ENCODE measurements at places on chromosomes 3 and 15. TPM values are rescaled to one million over a fixed set of nuclear protein-coding genes. Genes with fewer than 3 reads are reported as not detected.

DNA sequence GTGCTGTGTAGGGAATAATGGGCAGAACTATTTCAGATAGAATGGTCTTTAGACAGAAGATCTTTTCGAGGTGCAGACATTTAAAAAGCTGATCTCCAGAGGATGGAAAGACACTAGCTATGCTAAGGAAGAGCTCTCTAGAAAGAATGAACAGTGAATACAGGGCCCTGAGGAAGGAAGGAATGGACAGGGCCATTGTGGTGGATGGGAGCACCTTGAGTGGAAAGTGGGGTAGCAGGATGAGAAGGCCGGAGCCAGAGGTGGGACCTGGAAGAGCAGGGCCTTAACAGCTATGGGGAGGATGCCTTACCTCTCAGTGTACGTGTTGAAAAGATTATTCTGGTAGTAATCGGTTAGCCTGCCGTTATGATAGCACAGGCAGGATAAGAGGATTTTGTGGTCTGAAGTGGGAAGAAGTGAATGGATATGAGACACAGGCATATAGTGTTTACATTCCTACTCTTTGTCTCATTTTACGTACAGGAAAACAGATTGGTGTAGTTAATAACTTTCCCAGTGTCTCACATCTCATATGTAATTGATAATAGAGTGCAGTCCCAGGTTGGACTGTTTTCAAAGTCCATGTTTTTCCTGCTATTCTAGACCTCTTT lies 172.4 kb downstream of the KLHL25 start:
- peak overlapping the region; percentile 77 for H3K27ac ChIP-seq
- peaks cover 8% of the 10 kb centered on the region for H3K36me3 ChIP-seq
- H3K4me3 ChIP-seq, result peak overlapping the region; percentile 52
- H3K27me3 ChIP-seq, result no peaks in the 10 kb centered on the region

DNA sequence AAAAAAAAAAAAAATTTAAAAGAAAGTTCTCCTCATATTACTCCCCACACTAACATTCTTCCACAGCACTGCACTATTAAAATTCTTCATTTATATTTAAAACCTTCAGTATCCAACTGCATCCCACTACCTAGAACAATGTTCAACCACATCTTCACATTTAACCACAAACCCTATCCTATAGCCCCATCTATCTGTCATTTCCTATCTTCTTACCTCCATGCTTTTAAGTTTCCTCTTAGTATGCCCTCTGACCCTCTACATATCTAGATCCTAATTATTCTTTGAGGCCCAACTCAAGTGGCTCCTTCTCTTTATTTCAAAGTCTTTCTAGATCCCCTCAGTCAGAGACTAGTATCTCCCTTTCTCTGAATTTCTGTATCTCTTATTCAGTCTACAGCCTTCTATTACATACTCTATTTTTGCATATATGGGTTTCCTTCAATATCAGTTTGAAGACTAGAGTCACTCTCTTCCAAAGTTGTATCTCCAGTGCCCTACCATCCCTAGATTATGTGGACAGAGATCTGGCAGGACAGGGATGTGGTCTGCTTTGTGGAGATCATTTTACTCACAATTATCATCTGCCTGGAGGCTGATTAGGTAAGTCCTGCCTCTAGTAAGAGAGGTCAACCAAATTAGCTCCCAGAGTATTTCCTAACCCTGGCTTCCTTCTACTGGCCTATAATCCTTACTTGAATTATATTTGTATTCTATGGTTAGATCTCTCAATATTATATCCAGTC lies 1.4 kb downstream of the CIAO2A start:
- H3K4me1 ChIP-seq, result peaks cover 54% of the 10 kb centered on the region
- H3K4me3 ChIP-seq, result peak overlapping the region; percentile 64

DNA sequence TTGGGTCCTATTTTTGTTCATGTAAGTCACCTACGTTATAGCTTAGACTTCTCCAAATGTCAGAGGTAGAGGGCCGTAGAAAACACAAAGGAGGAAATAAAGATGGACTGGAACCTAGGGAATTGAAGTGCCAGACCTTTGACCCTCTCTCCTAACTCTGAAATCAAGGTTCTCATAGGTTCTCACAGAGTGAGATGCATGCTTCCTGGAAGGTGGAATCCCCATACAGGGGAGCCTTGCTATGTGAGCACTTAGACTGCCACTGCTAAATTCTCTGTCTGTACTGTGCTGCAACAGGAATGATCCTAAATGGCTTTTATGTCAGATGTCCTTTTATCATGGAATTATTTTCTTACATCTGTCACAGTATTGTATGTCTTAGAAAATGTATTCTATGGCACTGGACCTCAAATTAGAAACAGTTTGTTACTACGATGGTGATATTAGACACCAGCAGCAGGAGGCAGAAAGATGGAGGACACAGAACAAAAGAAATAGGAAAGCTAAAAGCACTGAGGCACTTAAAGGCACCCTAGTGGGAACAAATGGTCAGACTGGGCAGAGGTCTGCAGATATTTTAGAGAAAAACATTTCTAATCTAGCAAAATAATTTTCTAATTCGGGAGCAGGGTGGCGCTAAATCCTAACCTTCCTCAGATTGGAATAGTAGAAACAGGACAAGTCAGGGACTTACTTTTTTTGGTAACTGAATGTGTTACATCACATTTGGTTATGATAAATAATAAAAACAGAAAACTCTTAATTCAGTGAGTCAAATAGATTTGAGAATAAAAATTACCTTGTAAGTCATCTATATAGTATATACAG lies 60.2 kb upstream of the CDAN1 start:
- H3K36me3 ChIP-seq, result peaks cover 23% of the 10 kb centered on the region
- H3K4me3 ChIP-seq, result no peak overlapping the region
- no peak overlapping the region for H3K27ac ChIP-seq
- no peaks in the 10 kb centered on the region for H3K27me3 ChIP-seq

- peaks cover 10% of the 10 kb centered on the region for H3K4me1 ChIP-seq
- no peak overlapping the region for H3K27ac ChIP-seq
- H3K4me3 ChIP-seq, result no peak overlapping the region
- DNase-seq, result no peak
- no peaks in the 10 kb centered on the region for H3K36me3 ChIP-seq
Observed at GRCh38 chr3:134296616-134297015, 46.0 kb upstream of the RYK start.

GRCh38 chr3:66195347-66195783 lies 25.4 kb upstream of the SLC25A26 start:
- H3K36me3 ChIP-seq, result no peaks in the 10 kb centered on the region
- peak overlapping the region; percentile 26 for H3K4me3 ChIP-seq
- H3K27me3 ChIP-seq, result peaks cover 11% of the 10 kb centered on the region

- H3K4me3 ChIP-seq, result no peak overlapping the region
- no peaks in the 10 kb centered on the region for H3K4me1 ChIP-seq
- DNase-seq, result no peak
- no peaks in the 10 kb centered on the region for H3K36me3 ChIP-seq
- no peak overlapping the region for H3K27ac ChIP-seq
Observed at GRCh38 chr15:89346516-89347231, 12.1 kb upstream of the POLG start.

GRCh38 chr15:92101708-92102394 lies 248.3 kb downstream of the SLCO3A1 start:
- H3K36me3 ChIP-seq, result peaks cover 20% of the 10 kb centered on the region
- H3K4me1 ChIP-seq, result no peaks in the 10 kb centered on the region
- H3K27me3 ChIP-seq, result no peaks in the 10 kb centered on the region
- DNase-seq, result no peak

GRCh38 chr3:71955240-71956068 lies 170.5 kb upstream of the PROK2 start:
- H3K36me3 ChIP-seq, result no peaks in the 10 kb centered on the region
- DNase-seq, result peak; percentile 81
- H3K27ac ChIP-seq, result no peak overlapping the region
- no peaks in the 10 kb centered on the region for H3K27me3 ChIP-seq
- H3K4me1 ChIP-seq, result peaks cover 3% of the 10 kb centered on the region

- no peaks in the 10 kb centered on the region for H3K27me3 ChIP-seq
- DNase-seq, result no peak
- no peaks in the 10 kb centered on the region for H3K36me3 ChIP-seq
Observed at GRCh38 chr15:62591842-62592838, 427.1 kb upstream of the C2CD4B start.

DNA sequence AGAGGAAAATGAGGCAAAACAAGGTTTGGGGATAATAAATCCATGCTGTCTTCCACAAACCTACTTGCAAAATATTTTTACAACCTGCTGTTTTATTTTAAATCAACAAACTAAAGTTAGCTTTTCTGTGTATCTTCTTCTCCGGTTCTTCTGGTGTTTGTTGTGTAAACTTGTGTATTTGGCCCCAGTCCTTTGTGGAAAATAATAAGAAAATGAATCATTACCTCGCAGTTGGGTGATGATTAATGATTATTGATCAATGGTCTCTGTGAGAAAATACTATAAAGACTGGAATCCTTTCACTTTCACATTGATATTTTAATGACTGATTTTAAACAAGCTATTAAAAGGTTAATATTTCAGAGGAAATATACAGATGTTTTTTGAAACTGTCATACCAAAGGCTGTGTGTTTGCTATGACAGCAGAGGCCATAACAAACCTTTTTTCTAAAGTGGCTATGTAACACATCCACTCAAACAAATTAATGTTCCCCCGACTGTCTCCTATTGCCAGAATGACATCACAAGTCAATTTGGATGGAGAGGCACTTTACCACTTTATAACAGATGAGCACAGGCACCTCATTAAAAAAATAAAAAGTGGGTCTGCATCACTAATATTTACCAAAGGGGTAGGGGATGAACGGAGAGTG lies 152.5 kb downstream of the MEX3B start:
- DNase-seq, result no peak
- no peaks in the 10 kb centered on the region for H3K36me3 ChIP-seq
- H3K4me3 ChIP-seq, result no peak overlapping the region
- H3K27ac ChIP-seq, result no peak overlapping the region
- H3K27me3 ChIP-seq, result no peaks in the 10 kb centered on the region

DNA sequence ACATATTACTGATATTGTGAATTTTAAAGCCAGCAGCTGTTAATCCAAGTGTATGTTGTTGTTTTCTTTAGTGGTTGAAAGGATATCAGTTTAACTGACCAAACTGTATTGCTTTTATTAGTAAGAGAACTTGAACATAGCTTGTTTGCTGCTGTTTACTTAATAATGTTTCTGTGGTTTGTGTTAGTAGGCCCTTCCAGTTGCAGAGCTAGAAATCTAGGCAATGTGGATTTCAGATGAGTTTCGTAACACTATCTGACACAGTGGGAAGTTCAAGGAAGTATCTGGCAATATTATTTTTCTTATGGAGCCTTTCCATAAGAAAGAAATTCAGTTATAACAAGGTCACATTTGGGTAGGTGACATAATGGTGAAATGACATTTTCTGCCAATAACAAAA lies 18.5 kb downstream of the ZNF609 start:
- no peak for DNase-seq
- H3K27me3 ChIP-seq, result no peaks in the 10 kb centered on the region
- H3K4me1 ChIP-seq, result peaks cover 7% of the 10 kb centered on the region
- no peak overlapping the region for H3K27ac ChIP-seq

DNA sequence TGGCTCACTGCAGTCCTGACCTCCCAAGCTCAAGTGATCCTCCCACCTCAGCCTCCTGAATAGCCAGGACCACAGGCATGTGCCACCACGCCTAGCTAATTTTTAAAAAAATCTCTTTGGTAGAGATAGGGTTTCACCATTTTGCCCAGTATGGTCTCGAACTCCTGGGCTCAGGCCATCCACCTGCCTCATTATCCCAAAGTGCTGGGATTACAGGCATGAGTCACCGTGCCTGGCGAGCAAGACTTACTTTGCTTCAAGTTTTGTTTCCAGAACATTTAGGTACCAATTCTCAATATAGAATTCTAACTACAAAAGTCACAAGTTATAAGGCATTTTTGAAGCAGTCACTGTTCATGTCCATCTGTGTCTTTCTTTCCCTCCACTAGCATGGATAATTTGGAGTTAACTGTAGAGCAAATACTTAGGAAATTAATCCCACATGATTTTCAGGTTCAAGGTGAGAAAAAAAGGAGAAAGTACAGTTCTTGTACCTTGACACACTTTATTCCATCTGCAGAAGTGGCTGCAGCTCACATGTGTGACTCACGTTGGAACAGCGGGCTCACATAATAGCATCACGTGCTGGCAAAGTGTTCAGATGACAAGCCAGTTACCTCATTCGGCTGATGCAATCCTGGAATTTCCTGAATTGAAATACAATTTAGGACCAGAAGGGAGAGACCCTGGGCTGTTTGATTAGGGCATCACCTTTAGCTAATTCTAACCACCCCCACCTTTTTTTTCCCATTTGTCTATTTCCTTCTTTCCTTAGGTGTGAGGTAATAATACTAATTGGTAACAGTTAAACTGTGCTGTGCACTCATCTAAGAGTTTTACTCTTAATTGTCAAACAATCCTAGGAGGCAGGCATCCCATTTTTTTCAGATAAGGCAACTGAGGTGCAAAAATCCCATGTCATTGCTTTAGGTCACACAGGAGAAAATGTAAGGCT lies 46.9 kb upstream of the NEDD4 start:
- peak overlapping the region; percentile 61 for H3K27ac ChIP-seq
- peaks cover 25% of the 10 kb centered on the region for H3K4me1 ChIP-seq
- no peak overlapping the region for H3K4me3 ChIP-seq
- H3K27me3 ChIP-seq, result no peaks in the 10 kb centered on the region
- peak; percentile 76 for DNase-seq

DNA sequence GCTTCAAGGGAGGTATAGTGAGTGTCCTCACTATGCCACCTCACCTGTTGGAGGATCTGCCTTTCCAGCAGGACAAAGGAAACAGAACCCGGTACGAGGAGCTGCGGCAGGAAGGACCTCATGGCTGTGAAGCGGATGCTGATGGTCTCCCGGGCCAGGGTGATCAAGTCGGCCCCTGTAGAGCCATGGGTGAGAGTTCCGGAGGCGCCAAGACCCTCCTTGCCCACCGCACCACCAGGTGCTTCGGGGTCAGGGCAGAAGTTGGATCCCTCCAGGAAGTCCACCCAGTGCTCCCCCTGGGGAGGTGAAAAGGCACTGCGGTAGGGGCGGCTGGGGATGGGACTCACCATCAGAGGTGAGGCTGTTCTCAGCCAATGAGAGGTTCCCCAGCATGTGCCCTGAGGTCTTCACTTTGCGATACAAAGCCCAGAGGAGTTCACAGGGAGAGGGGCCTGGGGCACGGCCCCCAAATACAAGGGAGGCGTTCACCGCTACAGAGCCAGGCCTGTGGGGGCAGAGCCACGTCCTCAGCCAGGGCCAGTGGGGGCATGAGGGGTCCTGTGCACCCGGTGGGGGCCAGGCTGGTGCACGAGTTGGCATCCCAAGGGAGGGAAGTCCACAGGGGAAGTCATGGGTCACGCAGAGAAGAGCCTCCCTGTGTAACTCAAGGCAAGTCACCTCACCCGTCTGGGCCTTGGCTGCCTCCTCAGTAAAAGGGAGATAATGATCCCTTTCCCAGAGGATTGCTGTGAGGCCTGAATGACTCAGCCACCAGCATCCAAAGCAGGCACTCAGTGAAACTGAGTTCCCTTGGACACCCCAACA lies 27.7 kb downstream of the C15orf39 start:
- H3K27me3 ChIP-seq, result peaks cover 29% of the 10 kb centered on the region
- no peak overlapping the region for H3K4me3 ChIP-seq

- no peaks in the 10 kb centered on the region for H3K27me3 ChIP-seq
- no peak for DNase-seq
- H3K27ac ChIP-seq, result no peak overlapping the region
Observed at GRCh38 chr15:99057020-99057419, 47.9 kb upstream of the SYNM start.

GRCh38 chr15:43525131-43525530 lies 7.7 kb downstream of the MAP1A start:
- H3K27me3 ChIP-seq, result no peaks in the 10 kb centered on the region
- no peak for DNase-seq
- H3K36me3 ChIP-seq, result peaks cover 38% of the 10 kb centered on the region
- H3K4me3 ChIP-seq, result no peak overlapping the region
- no peaks in the 10 kb centered on the region for H3K4me1 ChIP-seq

CPNE9 gene
- total RNA-seq, result 3.4 TPM

BFSP2 gene
- not detected for total RNA-seq

SEMA3B gene
- 2.9 TPM for total RNA-seq

SYNPR gene
- total RNA-seq, result not detected

SLC22A14 gene
- total RNA-seq, result not detected

MEGF11 gene
- total RNA-seq, result 2.8 TPM

EFHB gene
- total RNA-seq, result not detected

Data from suprapubic skin (tissue), 4 donors.